ENCODE measurements at places on chromosomes 1 and 21. TPM values are rescaled to one million over a fixed set of nuclear protein-coding genes. Genes with fewer than 3 reads are reported as not detected.

GRCh38 chr1:119251751-119252150 lies 111.3 kb upstream of the WARS2 start:
- no peaks in the 10 kb centered on the region for H3K36me3 ChIP-seq
- no peaks in the 10 kb centered on the region for H3K4me1 ChIP-seq
- H3K4me3 ChIP-seq = no peak overlapping the region
- no peak overlapping the region for H3K27ac ChIP-seq

DNA sequence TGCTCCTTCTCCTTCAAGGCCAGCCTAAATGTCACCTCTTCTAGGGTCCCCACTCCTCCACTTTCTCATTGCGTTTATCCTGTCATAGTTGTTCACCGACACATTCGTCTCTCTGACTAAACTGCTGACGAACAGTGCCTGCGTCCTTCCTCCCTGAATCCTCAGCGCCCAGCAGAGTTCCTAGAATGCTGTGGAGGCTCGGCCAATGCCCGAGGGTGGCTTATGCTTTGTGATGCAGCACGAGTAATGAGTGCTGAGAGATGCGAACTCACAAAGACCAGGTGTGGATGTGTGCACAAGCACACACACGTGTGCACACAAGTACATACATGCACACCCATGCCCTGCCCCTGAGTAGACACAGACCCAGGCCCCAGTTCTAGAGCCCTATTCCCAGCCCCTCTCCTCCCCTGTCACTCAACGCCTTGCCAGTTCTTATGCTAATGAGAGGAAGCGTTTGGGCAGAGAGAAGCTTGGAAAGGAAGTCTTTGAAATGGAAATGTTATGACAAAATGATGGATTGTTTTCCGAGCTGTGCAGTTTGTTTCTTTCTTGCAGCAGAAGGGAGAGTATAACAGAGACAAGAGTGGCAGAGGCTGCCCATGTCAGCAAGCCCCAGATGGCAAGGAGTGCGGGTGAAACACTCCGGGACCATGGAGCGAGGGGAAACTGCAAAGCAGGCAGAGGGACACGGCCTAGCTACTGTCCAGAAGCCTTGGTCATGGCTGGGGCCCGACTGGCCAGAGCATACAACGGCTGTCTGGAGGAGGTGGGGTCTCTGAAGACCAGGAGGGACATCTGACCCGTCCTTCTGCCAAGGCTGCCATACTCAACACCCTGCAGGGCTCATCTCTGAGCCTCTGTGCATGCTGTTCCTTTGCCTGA lies 24.2 kb downstream of the KCNA10 start:
- H3K27me3 ChIP-seq = no peaks in the 10 kb centered on the region
- no peak overlapping the region for H3K27ac ChIP-seq
- no peaks in the 10 kb centered on the region for H3K36me3 ChIP-seq
- no peaks in the 10 kb centered on the region for H3K4me1 ChIP-seq
- H3K4me3 ChIP-seq = no peak overlapping the region
- DNase-seq = no peak

DNA sequence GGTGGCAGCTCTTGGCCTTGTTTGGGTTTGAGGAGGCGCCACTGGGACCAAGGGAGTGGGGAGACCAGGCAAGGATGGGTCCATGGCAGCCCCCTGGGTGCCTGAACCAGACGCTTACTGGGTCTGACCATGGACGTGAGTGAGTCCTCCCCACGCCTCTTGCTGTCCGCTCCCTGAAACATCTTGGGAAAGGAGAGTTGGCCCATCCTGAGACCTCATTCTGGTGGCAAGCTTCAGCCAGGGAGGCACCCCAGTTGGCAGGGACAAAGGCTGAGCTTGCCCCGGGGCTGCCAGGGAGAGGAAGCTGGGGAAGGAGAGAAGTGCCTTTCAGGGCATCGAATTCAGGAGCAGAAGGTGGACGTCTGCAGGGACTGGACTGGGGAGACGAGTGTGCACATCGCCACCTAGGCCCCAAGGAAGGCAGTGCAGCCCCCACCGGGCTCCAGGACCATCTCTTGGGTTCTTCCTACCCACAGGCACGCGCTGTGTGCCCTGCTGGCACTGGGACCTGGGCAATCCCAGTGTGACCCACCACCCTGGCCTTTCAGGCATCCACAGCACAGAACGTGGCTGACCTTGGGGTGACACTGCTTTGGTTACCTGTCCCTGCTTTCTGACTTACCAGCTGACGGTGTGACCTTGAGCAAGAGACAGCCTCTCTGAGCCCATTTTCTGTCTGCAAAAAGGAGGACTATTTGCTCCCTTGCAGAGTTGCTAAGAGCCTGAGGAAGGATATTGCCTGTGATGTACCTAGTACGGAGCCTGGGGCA lies 132.9 kb upstream of the WNT4 start:
- peak; percentile 47 for DNase-seq
- H3K27ac ChIP-seq = no peak overlapping the region
- H3K4me3 ChIP-seq = no peak overlapping the region

GRCh38 chr1:231214918-231215680 lies 25.9 kb upstream of the GNPAT start:
- no peak overlapping the region for H3K4me3 ChIP-seq
- H3K27me3 ChIP-seq = peaks cover 3% of the 10 kb centered on the region
- no peak overlapping the region for H3K27ac ChIP-seq
- no peak for DNase-seq

DNA sequence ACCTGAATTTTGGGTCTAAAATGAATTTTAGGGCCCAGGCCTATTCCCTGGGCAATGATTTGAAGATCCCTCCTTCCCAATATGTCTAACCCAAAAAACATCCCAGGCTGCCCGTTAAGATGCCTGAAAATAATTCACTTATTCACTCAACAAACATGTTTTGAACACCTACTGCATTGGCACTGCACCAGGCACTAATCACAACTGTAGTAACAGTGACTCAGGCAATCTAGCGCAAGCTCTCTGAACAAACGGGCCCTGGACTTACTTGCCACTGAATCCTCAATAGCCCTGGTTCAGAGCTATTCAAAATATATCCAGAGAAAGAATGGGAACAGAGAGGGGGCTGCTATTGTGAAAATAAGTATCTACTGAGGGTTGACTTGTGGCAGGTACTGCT lies 4.2 kb downstream of the CD244 start:
- no peaks in the 10 kb centered on the region for H3K36me3 ChIP-seq
- no peak for DNase-seq
- H3K4me1 ChIP-seq = no peaks in the 10 kb centered on the region
- no peak overlapping the region for H3K27ac ChIP-seq

- H3K27me3 ChIP-seq = no peaks in the 10 kb centered on the region
- H3K36me3 ChIP-seq = no peaks in the 10 kb centered on the region
- H3K4me1 ChIP-seq = peaks cover 32% of the 10 kb centered on the region
- DNase-seq = no peak
These were observed 23.6 kb downstream of the COA6 start for GRCh38 chr1:234396871-234397270.

GRCh38 chr1:38788341-38789336 lies 70.9 kb downstream of the RRAGC start:
- no peak overlapping the region for H3K4me3 ChIP-seq
- no peak overlapping the region for H3K27ac ChIP-seq
- no peaks in the 10 kb centered on the region for H3K4me1 ChIP-seq
- peaks cover 16% of the 10 kb centered on the region for H3K27me3 ChIP-seq
- no peak for DNase-seq
- no peaks in the 10 kb centered on the region for H3K36me3 ChIP-seq

DNA sequence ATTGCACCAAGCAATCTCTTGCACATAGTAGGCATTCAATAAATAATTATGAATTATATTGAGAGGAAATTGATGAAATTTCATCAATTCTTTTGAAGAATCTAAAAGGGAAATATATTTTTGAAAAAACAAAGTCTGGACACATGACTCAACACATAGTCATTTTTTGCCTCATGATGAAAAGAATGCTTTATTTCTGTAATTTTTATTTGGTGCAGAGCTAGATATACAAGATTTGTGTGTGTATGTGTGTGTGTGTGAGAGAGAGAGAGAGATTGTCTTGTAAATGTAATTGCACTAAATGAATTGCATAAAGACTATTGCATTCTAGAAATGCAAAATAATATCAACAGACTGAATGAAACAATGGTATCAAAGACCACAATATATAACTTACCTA lies 206.2 kb upstream of the C1orf87 start:
- no peak overlapping the region for H3K27ac ChIP-seq
- no peaks in the 10 kb centered on the region for H3K4me1 ChIP-seq
- H3K4me3 ChIP-seq = no peak overlapping the region
- no peaks in the 10 kb centered on the region for H3K27me3 ChIP-seq

The RCAN1 gene
- polyA plus RNA-seq = 17.3 TPM

The SPRR1A gene
- polyA plus RNA-seq = not detected

The LEPR gene
- polyA plus RNA-seq = 37.0 TPM
